ENCODE measurements at places on chromosomes 7 and 10. TPM values are rescaled to one million over a fixed set of nuclear protein-coding genes. Genes with fewer than 3 reads are reported as not detected.

GRCh38 chr7:40156988-40157387, 22.2 kb downstream of the SUGCT start:
- H3K4me1 ChIP-seq: no peaks in the 10 kb centered on the region
- H3K27me3 ChIP-seq: no peaks in the 10 kb centered on the region
- no peak overlapping the region for H3K27ac ChIP-seq
- DNase-seq: no peak
- H3K4me3 ChIP-seq: no peak overlapping the region

The MGAM2 gene
- total RNA-seq: 4.4 TPM

GRCh38 chr10:123409426-123409825, 255.2 kb downstream of the BUB3 start:
- no peaks in the 10 kb centered on the region for H3K27me3 ChIP-seq
- H3K36me3 ChIP-seq: no peaks in the 10 kb centered on the region
- no peak overlapping the region for H3K4me3 ChIP-seq

- no peaks in the 10 kb centered on the region for H3K27me3 ChIP-seq
- no peaks in the 10 kb centered on the region for H3K4me1 ChIP-seq
- no peak for DNase-seq
Observed at GRCh38 chr10:121753726-121754476, 155.7 kb upstream of the FGFR2 start.

GRCh38 chr7:69342154-69342884, 256.0 kb upstream of the AUTS2 start:
- H3K27ac ChIP-seq: peak overlapping the region; percentile 29
- no peaks in the 10 kb centered on the region for H3K36me3 ChIP-seq
- no peaks in the 10 kb centered on the region for H3K27me3 ChIP-seq
- DNase-seq: no peak

DNA sequence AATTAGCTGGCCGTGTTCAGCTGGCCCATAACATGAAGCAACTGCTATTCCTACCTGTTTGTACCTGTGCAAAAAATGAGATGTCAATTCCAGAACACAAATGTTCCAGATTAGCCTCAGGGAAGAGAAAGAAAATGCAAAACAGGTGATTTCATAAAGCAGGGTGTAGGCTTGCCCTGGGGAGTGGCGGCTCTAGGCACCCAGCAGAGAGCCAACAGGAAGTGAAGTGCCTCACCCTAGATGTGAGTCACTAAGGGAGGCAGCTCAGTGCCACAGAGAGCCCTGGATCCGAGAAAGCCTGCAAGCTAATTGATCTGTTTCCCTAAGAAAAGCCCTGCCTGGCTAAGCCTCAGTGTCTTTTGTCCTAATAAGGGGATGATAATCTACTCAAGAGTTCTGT, 240.0 kb downstream of the ARHGAP21 start:
- H3K4me1 ChIP-seq: peaks cover 25% of the 10 kb centered on the region
- no peak for DNase-seq
- H3K27me3 ChIP-seq: no peaks in the 10 kb centered on the region
- H3K36me3 ChIP-seq: peaks cover 5% of the 10 kb centered on the region
- H3K4me3 ChIP-seq: no peak overlapping the region

The TLL2 gene
- total RNA-seq: 0.14 TPM

GRCh38 chr10:74035303-74035702, 37.4 kb downstream of the VCL start:
- H3K36me3 ChIP-seq: no peaks in the 10 kb centered on the region
- no peak overlapping the region for H3K4me3 ChIP-seq
- no peak for DNase-seq
- H3K4me1 ChIP-seq: no peaks in the 10 kb centered on the region
- H3K27ac ChIP-seq: no peak overlapping the region

GRCh38 chr10:34627741-34628140, 187.4 kb downstream of the PARD3 start:
- H3K36me3 ChIP-seq: no peaks in the 10 kb centered on the region
- no peaks in the 10 kb centered on the region for H3K27me3 ChIP-seq
- DNase-seq: no peak
- H3K4me3 ChIP-seq: no peak overlapping the region
- no peaks in the 10 kb centered on the region for H3K4me1 ChIP-seq

DNA sequence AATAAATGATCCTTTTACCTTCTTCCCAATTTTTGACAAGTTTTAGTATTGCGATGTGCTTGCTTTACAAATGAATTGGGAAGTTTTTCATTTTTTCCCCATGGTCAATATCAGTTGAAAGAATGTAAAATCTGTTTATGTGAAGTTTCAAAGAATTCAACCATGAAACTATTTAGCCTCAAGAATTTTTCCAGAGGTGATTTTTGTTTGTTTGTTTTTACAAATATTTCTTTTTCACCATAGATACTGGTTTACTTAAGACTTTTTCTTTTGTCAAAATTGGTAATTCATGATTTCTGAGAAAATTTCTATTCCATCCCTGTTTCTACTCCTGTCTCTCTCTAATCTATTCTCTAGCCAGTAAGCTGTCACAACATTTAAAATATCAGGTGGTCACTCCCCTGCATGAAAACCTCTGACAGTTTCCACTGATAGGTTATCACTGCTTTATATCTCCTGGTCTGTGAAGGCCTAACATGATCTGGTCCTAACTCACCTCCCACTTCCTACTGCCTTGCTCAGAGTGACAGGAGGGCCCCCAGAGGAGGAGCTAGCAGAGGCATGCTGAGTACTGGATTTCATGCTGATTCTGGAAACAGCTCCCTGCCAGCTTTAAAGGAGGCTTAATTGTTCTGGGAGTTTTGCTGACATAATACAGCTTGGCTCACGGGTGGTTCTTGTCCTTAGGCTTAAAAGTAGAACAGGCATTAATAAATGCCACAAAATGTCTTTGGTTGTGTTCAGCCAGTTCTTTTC, 7.6 kb upstream of the ARMS2 start:
- no peak for DNase-seq
- no peak overlapping the region for H3K27ac ChIP-seq
- no peaks in the 10 kb centered on the region for H3K36me3 ChIP-seq
- no peak overlapping the region for H3K4me3 ChIP-seq
- H3K4me1 ChIP-seq: peaks cover 4% of the 10 kb centered on the region

GRCh38 chr10:129673292-129673691, 206.3 kb downstream of the MGMT start:
- DNase-seq: no peak
- H3K4me1 ChIP-seq: no peaks in the 10 kb centered on the region
- H3K27ac ChIP-seq: no peak overlapping the region
- peaks cover 2% of the 10 kb centered on the region for H3K36me3 ChIP-seq
- no peaks in the 10 kb centered on the region for H3K27me3 ChIP-seq
- no peak overlapping the region for H3K4me3 ChIP-seq

The SLC16A9 gene
- 0.42 TPM for total RNA-seq

The SEMA3C gene
- 0.93 TPM for total RNA-seq

GRCh38 chr10:124065382-124066125, 27.8 kb downstream of the CHST15 start:
- H3K36me3 ChIP-seq: no peaks in the 10 kb centered on the region
- no peaks in the 10 kb centered on the region for H3K4me1 ChIP-seq
- H3K27ac ChIP-seq: peak overlapping the region; percentile 26

The AS3MT gene
- total RNA-seq: 23.2 TPM

The AGMO gene
- total RNA-seq: 29.3 TPM

The ENKUR gene
- 0.25 TPM for total RNA-seq

DNA sequence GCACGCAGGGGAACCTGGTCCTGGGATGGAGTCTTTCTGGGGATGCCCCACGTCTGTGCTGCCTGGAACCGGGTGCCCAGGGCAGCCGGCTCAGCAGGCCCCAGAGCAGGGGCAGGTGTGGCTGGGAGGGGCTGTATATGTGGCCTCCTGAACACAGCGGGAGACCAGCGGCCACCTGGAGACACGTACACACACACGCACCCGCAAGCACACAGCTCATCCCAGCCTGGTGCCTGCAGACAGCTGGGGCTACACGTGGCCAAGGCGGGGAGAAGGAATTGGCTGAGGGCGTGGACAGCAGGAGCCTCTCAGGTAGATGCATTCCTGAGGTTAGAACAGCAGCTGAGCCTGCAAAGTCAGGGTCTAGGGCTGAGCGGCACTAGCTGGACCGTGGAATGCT, 14.0 kb downstream of the ADAM8 start:
- no peak overlapping the region for H3K4me3 ChIP-seq
- H3K27ac ChIP-seq: no peak overlapping the region
- no peaks in the 10 kb centered on the region for H3K36me3 ChIP-seq
- no peaks in the 10 kb centered on the region for H3K27me3 ChIP-seq
- no peaks in the 10 kb centered on the region for H3K4me1 ChIP-seq

- DNase-seq: no peak
- H3K27ac ChIP-seq: no peak overlapping the region
- H3K4me3 ChIP-seq: no peak overlapping the region
- H3K27me3 ChIP-seq: no peaks in the 10 kb centered on the region
- no peaks in the 10 kb centered on the region for H3K4me1 ChIP-seq
- no peaks in the 10 kb centered on the region for H3K36me3 ChIP-seq
Observed at GRCh38 chr10:69503001-69503895, 52.0 kb downstream of the TSPAN15 start.

The MMD2 gene
- not detected for total RNA-seq
